ENCODE measurements at places on chromosomes 7 and 10. TPM values are rescaled to one million over a fixed set of nuclear protein-coding genes. Genes with fewer than 3 reads are reported as not detected.

DNA sequence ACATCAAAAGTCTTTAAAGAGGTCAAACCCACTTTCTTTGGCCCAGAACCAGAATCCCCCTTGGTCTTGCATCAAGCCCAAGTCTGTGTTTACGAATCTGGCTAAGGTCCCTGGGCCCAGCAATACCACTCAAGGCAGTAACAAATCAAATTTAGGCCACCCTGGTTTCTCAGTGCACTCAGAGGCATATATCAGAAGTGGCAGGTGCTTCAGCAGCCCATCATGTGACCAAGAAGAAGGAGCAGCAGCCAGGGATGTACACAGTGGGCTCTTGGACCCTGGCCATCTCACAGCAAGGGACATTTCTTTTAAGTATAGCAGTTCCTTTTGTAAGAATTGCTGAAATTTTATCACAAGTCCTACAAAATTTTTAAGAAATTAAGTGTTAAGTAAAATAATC is 7.3 kb upstream of the SLC25A13 start:
- DNase-seq: no peak

- DNase-seq: no peak
Measured at GRCh38 chr7:7944619-7945282, 23.8 kb upstream of the GLCCI1 start.

DNA sequence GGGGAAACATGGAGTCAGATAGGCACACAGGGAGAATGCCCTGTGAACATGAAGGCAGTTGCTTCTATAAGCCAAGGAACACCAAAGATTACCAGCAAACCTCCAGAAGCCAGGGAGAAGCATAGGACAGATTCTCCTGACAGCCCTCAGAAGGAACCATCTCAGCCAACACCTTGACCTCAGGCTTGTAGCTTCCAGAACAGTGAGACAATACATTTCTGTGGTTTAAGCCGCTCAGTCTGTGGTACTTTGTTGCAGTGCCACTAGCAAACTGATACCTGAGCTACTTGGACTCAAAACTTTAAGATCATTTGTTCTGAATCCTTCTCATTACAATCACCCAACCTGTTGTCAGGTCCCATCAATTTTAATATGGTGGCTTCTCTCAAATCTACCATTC is 31.2 kb downstream of the ABLIM1 start:
- DNase-seq: no peak

- DNase-seq: no peak
Measured at GRCh38 chr7:149772956-149773434, 393 bp downstream of the ZNF467 start.

DNA sequence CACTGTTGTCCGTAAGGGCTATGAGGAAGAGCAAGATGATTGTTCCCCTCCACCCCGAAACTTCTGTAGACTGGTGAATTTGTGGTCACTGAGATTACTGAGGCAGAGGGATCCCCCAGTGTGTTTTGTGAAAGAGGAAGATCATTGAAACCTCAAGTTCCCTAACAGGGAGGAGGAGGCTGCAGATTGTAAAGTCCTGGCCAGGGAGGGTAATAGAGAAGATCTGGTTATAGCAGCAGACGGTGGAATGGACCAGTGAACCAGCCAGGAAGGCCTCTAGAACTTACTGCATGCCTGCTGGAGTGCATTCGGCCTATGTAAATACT is 31.1 kb downstream of the LMTK2 start:
- DNase-seq: peak; percentile 27

- peak; percentile 64 for DNase-seq
Measured at GRCh38 chr7:80312139-80312661, 177.6 kb downstream of the GNAI1 start.

GRCh38 chr7:131159961-131160361 is 167.7 kb upstream of the MKLN1 start:
- no peak for DNase-seq

DNA sequence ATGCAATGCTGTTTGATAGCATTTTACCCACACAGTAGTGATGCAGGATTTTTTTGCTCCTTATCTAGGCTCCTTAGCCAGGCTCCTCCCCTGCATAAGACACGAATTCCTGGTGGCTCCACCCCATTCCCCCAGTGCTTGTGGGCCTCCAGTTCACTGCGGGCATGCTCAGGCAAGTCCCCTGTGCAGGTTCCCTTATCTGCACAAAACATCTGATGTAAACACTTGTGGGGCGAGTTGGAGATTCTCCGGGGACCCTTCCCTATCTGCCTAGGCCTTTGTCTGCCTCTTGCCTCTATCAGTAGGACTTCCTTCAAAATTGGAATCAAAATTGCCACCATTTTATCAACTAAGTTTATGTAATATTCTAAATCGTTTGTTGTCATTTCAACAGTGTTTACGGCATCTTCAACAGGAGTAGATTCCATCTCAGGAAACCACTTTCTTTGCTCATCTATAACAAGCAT is 5.4 kb upstream of the STK17A start:
- DNase-seq: no peak

GRCh38 chr7:106153891-106154449 is 41.9 kb upstream of the SYPL1 start:
- peak; percentile 85 for DNase-seq

GRCh38 chr7:39749177-39749576 is 125.8 kb downstream of the RALA start:
- DNase-seq: no peak

DNA sequence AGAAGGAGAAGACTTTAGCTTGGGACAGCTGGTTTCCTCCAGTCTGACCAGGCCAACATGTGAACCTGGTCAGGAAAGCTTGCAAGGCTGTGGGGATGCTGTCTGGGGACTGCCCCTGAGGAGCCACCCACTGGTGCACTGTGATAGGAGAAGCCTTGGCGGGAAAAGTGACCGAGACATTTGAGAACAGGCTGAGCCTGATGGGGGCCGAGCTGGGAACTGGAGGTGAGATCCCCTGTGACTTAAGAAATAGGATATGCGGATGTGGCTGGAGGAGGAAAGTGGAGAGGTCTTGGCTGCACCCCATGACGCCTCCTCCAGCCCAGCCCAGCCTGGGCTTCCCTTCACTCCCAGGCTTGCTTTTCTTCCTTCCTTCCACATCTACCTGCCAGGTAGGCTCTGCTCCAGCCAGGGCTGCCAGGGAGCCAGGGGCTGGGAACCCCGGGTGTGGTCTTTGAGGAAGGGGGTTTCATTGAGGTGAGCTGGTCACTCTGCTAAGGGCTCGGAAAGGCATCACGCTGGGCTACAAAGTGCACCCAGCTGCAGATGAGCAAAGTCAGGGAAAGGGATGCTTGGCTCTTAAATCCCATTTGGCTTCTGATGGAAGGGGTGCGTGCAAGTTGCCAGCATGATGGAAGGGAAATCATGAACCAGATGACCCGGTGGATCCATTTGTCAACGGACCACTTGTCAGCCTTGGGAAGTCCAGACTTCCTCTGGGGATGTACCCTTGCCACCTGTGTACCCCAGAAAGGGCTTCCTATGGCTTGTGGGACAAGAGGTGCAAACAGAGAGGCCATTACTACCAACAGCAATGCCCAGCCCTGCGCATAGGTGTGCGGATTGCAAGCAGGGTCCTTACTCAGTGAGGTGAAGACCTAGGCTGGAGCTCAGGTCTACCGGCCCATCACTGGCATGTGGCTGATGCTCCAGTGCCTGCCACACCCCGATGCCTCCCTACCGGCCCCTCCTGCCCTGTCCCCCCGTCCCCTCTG is 66.3 kb downstream of the C10orf143 start:
- no peak for DNase-seq

DNA sequence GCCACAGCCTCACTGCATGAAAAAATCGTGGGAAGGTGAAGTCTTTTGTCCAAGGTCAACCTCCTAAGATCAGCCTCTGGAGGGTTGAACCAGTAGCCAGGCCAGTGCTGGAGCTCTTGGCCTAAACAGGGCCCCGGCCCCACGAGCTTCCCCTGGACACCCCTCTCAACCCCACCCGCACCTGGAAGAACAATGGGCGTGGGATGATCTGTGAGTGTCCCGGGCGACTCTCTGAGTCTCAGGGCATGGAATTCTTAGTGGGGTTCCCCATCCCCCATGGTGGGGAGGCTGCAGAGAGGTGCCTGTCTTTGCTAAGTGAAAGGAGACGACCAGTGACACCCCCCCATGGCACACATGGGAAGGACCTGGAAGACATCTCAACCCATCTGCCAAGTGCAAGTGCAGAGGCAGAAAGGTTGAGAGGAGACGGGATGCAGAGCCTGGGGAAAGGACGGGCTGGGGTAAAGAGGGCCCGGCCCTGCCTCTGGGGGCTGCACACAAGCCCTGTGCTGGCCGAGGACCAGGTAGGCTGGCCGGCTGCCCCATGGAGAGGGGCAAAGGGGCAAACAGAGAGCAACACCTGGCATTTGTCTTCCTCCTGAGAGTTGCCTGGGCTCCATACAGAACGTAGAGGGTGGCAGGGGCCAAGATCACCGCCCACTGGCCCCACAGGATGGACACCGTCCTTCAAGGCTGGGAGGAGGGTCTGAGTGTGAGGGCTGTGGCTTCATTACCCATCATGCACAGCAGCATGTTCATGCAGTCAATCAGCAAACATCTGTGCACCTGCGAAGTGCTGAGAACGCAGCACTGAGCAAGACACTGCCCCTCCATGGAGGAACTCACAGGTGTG is 163.0 kb upstream of the PPP2R2D start:
- no peak for DNase-seq

GRCh38 chr7:80412842-80413241 is 99.0 kb downstream of the GNAT3 start:
- DNase-seq: no peak

- no peak for DNase-seq
Measured at GRCh38 chr7:78476851-78477405, 678.4 kb downstream of the PHTF2 start.

DNA sequence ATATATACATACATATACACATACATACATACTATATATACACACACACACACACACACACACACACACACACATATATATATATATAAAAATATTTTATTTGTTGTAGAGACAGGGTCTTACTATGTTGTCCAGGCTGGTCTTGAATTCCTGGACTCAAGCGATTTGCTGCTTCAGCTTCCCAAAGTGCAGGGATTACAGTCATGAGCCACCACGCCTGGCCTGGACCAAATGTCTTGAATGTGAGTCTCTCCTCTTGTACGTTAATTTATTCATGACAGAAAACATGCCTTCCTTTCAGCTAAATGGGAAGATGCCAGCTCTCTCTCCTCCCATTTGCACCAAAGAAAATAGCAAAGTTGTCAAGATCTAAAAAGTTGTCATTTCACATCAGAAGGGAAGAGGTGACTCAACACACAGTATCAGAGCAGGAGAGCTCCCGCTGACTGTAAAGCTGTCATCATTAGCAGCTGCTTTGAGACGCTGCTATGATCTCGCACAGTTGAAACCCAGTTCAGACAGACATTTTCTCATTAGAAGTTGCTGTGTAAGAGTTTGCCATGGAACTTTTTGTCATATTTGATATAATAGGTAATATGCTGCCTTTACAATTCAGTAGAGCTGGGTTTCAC is 224.3 kb downstream of the SFMBT2 start:
- peak; percentile 65 for DNase-seq

- peak; percentile 81 for DNase-seq
Measured at GRCh38 chr10:4545062-4545461, 280.9 kb upstream of the AKR1E2 start.

Gene PLCE1
- total RNA-seq: 47.4 TPM

Gene FAM25A
- total RNA-seq: not detected

Gene LBX1
- total RNA-seq: 0.24 TPM

Gene COBL
- total RNA-seq: 5.3 TPM

Gene CAMK2G
- 56.1 TPM for total RNA-seq

Gene TAS2R41
- 2.6 TPM for total RNA-seq

Gene LOXL4
- 20.2 TPM for total RNA-seq
